Stimulated activated CD8-positive, alpha-beta memory T cell treated with anti-CD3 and anti-CD28 coated beads, Interleukin-15, amount 100 ng/mL, for 1 hour (primary cell): ENCODE measurements at places on chromosomes 13 and 19.
A peak's percentile ranks its signal among the peaks of the same experiment; 100 is the strongest.

DNA sequence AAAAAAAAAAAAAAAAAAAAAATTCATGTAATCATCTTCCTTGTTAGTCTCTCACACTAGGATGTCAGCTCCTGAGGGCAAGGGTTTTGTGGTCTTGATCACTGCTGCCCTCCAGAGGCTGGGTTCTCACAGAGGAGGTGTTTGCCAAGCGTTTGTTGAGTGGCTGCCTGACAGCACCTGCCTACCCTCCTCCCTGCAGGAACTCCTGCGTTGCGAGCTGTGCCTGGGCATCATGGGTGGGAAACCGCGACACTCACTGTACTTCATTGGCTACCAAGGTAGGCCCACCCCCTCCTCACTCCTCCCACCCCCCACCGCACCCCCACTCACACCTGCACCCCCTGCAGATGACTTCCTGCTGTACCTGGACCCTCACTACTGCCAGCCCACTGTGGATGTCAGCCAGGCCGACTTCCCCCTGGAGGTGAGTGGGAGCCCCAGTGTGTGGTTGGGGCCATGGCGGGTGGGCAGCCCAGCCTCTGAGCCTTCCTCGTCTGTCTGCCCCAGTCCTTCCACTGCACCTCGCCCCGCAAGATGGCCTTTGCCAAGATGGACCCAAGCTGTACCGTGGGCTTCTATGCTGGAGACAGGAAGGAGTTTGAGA is 8.1 kb downstream of the ATG4D start:
- no peak for DNase-seq

- no peak for DNase-seq
These were observed 303.1 kb downstream of the IRS2 start for GRCh38 chr13:109483284-109483683.

GRCh38 chr19:12639901-12640613 is 26.5 kb downstream of the MAN2B1 start:
- DNase-seq, result peak; percentile 74

DNA sequence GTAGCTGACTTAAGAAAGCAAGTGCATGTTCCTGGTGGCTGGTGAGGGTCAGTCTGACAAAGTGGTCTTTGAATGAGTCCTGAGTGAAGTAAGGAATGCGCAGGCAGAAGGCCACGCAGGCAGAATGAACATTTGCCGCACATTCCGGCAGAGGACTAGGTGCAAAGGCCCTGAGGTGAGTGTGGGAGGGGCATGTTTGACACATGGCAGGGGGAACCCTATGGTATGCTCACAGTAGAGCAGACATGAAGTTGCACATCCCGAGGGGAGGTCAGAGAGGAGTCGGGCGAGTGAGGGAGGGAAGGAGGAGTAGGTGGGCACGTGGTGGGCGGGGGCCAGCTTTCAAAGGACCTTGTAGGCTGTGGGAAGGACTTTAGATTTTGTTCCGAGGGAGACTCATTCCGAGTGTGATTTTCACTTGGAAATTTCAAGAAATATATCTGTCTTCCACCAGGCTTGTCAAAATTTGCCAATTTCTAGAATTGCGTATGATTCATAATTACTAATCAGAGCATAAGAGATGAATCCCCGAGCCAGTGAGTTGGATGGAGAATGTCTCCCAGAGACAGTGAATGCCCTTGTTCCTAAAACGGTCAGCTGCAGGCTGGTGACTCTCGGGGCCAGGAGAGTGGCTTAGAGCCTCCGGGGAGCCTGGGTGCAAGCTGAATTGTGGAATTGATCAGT is 40.3 kb downstream of the ERICH6B start:
- DNase-seq, result no peak

- DNase-seq, result no peak
These were observed 47.1 kb upstream of the CNMD start for GRCh38 chr13:52786766-52787165.

DNA sequence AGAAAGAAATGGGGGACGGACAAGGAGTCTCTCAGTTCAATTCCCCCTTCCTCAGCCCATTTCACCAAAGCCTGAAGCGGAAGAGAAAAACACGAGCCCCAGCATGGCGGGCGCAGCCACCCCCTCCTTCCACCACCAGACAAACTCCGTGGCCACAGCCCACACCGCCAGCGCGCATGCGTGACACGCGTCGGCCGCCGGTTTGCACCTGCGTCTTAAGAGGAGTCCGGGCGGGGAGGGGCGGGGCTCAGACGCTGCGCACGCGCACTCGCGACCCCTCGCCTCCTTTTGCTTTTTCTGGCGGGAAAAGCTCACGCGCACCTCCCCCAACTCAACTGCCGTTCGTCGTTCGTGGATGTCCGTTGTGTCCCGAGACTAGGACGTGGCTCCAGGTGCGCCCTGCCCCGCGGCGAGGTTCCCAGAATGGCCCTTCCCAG is at the start of gene KASH5:
Gene KASH5 (plus strand): TSS at position 314 of the 437 bp plus-strand sequence. CDS start 2,635 bp downstream, outside the sequence.
- DNase-seq, result peak; percentile 75

- DNase-seq, result no peak
These were observed 203.9 kb downstream of the NUFIP1 start for GRCh38 chr13:44785401-44785800.

GRCh38 chr13:110506859-110507566 is 54.5 kb downstream of the RAB20 start:
- no peak for DNase-seq

- no peak for DNase-seq
These were observed 16.2 kb downstream of the LAIR2 start for GRCh38 chr19:54518844-54519243.

DNA sequence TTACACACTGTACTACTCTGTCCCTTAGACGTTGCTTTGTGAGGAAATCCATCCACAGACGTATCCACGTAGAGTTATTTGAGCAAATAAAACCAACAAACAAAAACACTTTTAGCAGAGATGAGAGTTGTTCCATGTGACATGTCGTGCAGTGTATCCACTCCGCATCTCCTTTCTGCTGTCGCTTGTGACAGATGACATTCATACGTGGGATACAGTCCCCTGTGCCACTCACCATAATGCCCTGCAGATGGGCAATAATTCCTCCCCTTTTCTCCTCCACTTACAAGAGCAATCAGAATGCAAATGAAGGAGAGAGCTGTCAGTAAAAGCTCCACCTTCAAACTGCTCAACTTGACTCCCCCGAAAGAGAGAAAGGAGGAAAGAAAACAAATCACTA is 26.0 kb downstream of the IRS2 start:
- DNase-seq, result no peak

- DNase-seq, result no peak
These were observed 7.3 kb upstream of the DGKH start for GRCh38 chr13:42041011-42041683.

DNA sequence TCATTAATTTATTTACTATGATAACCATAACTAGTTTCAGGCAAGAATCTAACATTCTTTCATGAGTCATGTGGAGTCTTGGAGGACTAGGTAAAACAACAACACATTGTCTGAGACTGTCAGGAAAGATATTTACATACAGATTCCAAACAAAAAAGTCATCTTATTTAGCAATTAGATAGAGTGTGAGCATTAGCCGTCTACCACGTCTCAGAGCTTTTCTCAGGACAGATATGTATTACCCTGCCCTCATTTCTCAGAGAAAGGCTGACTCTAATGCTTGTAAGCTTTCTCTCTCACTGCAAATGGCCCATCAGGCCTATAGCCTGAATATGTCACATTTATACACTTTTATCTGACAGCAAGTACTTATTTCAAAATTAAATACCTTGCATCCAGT is 312.1 kb upstream of the PCDH20 start:
- DNase-seq, result no peak

DNA sequence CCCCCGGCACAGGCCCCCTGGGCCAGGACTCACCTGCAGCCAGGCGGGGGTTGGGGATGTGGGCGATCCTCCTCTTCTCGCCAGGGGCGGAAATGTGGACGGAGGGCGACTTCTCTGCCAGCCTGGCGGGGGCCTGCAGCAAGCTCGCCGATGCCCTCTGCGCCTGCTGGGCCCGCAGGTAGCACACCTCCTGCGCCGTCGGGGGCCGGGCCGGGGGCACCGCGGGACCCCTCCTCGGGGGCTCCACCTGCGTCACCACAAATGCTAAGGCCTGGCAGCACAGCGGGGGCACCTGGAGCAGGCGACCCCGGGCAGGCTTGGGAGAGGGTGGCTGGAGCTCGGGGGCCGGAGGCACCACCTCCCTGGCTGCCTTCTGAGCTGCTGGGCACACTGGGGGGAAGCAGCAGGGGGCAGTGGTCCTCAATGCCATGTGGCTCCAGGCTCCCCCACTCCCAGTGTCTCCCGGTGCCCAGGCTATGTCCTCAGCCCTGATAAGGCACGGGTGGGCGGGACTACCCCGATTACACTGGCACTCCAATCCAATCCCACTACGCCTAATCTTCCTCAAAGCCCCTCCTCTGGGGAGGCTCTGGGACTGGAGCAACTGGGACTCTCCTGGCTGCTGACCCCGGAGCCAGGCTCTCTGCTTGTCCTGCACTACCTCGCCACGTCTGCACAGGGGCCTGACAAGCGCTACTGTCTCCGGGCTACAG is 11.6 kb upstream of the ATP8B3 start:
- no peak for DNase-seq

- DNase-seq, result no peak
These were observed 673 bp downstream of the ZNF486 start for GRCh38 chr19:20167651-20168122.

DNA sequence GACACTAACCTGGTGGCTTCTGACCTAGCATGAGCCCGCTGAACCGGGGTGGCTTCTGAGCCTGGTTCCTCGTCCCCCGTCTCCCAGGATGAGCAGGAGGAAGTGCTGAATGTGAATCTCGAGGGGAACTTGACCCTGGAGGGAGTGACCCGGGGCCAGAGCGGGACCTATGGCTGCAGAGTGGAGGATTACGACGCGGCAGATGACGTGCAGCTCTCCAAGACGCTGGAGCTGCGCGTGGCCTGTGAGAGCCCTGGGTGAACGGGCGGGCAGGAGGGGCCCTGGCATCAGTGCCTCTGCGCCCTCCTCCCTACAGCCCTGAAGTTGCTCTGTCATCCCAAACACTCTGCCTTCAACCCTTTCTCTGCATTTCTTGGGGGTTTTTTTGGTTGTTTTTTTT is 5.6 kb downstream of the BCAM start:
- no peak for DNase-seq
